HAP-1 (cell line): ENCODE measurements at places on chromosomes 13 and 19.

- DNase-seq: no peak
These were observed 47.9 kb downstream of the RUBCNL start for GRCh38 chr13:46339035-46339666.

- peak; percentile 89 for DNase-seq
These were observed 13.7 kb downstream of the PVR start for GRCh38 chr19:44657211-44657921.

GRCh38 chr13:26342898-26343297 lies 89.0 kb downstream of the CDK8 start:
- no peak for DNase-seq

DNA sequence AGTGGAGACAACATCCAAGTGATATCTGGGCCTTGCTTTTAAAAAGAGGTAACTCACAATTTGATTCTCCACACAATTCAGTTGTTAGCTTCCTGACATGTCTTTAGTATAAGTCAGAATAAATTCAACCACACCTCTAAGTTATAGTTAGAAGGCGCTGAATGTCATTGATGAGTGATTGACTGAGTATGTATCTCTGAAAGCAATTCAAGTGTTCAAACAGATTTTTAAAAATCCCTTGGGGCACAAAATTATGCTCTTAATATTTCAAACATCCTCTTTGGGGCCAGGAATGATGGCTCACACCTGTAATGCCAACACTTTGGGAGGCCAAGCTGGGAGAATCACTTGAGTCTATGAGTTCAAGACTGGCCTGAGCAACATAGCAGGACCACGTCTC lies 137.0 kb upstream of the PRR20A start:
- no peak for DNase-seq

DNA sequence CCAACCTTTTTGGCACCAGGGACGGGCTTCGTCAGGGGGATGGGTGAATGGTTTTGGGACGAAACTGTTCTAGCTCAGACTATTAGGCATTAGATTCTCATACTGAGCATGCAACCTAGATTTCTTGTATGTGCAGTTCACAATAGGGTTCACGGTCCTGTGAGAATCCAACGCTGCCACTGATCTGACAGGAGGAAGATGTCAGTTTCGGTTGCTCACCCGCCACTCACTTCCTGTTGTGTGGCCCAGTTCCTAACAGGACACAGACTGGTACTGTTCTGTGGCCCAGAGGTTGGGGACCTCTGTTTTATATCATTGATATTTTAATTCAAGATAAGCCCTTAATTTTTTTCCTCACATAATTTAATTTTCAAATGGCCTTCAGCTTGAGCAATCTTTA lies 26.7 kb upstream of the TDRD3 start:
- no peak for DNase-seq

GRCh38 chr13:113437408-113438010 lies 15.8 kb downstream of the ADPRHL1 start:
- no peak for DNase-seq

DNA sequence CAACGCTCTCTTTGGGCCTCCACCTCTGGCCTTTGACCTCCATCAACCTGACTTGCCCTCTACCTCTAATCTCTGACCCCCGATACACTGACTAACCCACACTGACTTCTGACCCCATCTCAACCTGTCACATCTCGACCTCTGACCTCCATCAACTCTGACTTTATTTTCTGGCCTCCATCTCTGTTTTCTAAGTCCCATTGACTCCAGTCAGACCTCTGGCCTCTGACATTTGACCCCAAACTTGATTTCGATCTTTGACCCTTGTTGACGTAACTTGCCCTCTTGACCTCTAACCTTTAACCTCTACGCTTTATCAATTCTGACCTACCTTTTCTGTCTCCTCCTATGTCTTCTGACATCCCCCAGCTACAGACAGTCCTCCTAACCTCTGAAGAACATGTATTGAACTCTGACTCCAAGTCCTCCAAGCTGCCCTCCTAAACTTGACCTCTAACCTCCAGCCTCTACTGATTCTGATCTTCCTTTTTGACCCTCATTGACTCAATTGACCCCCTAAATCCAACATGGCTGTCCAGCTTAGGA lies 780 bp downstream of the ACP4 start:
- DNase-seq: no peak

DNA sequence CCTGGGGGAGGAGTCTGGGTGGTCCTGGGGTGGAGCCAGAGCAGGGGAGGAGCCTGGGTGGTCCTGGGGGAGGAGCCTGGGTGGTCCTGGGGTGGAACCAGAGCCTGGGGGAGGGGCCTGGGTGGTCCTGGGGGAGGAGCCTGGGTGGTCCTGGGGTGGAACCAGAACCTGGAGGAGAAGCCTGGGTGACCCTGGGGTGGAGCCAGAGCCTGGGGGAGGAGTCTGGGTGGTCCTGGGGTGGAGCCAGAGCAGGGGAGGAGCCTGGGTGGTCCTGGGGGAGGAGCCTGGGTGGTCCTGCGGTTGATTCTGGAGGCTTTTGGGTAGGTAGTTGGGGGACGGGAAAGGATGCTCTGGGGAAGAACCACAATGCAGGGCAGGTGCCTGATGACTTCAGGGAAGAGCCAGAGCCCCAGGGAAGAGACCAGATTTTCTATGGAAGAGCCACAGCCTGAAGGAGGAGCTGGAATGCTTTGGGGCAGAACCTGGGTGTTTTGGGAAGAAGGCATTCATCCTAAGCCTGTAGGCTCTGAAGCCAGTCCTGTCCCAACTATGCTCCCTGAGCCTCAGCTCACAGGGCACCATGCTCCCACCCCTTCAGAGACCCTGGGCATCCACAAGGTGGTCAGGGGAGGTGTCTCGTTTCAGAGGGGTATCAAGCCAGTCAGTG lies 15.0 kb downstream of the MRPS12 start:
- no peak for DNase-seq

DNA sequence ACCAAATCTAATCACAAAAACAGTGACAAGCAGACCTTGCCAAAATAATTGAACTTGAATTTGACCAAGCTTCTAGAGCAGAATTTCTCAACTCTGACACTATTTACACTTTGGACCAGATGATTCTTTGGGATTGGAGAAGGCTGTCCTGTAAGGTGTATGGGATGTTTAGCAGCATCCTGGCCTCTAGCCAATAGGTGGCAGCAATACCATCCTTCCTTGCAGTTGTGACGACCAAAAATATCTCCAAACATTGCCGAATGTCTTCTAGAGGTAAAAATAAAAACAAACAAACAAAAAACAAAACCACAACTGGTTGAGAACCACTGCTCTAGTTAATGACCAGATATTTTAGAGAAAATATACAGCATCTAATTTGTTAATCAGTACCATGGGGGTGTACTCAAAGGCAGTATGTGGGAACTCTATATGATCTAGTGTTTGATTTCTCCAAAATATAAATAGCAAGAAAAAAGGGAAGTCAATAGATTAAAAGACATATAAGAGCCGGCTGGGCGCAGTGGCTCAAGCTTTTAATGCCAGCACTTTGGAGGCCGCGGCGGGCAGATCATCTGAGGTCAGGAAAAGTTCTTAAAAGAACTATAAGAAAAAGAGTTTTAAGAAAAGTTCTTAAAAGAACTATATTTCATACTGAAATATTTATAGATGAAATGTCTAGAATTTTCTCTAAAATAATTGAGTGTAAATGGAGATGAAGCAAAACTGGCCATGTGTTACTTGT lies 60.9 kb upstream of the ZNF527 start:
- no peak for DNase-seq

GRCh38 chr19:35119091-35119490 lies 3.5 kb downstream of the FXYD3 start:
- DNase-seq: no peak

GRCh38 chr19:43997631-43998290 lies 5.0 kb upstream of the ZNF230 start:
- no peak for DNase-seq

- peak; percentile 64 for DNase-seq
These were observed 4.9 kb downstream of the MBNL2 start for GRCh38 chr13:97226788-97227627.

DNA sequence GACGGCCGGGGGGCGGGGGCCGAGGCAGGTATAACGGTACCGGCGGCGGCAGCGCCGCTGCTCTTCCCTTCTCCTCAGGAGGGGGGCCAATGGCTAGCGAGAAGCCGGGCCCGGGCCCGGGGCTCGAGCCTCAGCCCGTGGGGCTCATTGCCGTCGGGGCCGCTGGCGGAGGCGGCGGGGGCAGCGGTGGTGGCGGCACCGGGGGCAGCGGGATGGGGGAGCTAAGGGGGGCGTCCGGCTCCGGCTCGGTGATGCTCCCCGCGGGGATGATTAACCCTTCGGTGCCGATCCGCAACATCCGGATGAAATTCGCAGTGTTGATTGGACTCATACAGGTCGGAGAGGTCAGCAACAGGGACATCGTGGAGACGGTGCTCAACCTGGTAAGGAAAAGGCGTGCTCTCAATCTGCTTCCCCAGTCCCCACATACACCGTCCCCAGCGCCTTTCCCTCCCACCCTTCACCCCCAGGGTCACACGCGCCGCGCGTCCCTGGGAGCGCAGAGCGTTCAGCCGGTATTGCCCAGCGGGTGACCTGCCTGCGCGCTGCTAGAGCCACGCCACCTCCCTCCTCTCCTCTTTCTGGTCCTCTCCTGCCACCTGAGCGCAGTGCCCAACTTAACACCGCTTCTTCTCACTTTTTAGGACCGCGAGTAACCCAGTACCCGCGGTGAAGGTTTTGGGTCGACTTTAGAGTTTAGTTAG lies 814 bp downstream of the NBEA start:
- peak; percentile 43 for DNase-seq

DNA sequence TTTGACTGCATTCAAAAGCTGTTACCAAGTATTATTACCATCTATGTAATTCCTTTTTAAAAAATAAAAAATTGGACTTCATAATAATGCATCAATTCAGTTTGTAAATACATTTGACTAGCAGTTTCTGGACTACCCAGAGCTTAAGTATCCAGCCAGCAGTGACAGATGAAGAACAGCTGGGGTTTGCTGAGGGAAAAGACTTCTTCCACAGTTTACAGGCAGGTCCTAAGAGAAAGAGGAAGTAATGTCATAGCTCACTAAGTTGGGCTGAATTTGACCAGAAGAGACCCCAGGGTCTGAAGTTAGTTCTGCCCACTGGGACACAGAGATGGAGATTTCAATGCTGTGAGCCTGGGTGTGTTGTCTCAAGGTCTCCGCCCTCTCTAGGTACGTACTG lies 96.4 kb downstream of the MBNL2 start:
- no peak for DNase-seq

- no peak for DNase-seq
These were observed 1.7 kb downstream of the STK24 start for GRCh38 chr13:98575009-98575903.

GRCh38 chr19:39696387-39696786 lies 7.9 kb upstream of the LGALS14 start:
- no peak for DNase-seq

GRCh38 chr13:89897681-89898080 lies 1449.8 kb upstream of the MIR17HG start:
- no peak for DNase-seq

DNA sequence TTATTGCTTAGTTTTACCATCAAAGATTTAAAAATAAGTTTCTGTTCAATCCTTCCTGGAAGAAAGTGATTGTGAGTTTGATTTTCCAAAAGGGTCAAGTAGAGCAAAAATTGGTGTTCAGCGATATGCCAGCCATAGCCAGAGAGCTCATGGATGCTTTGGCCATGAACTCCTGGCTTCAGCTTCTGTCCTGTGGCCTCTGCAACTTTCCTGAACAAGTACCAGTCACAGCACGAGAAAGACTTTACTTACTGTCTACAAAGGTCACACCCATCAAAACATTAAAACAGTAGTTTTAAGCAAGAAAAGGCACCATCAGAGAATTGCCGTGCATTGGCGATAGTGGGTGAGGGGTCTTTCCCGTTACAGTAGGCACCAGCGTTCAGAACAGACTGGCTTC lies 753.0 kb upstream of the SGCG start:
- no peak for DNase-seq

GRCh38 chr19:30666301-30666803 lies 294.2 kb downstream of the ZNF536 start:
- DNase-seq: peak; percentile 82

DNA sequence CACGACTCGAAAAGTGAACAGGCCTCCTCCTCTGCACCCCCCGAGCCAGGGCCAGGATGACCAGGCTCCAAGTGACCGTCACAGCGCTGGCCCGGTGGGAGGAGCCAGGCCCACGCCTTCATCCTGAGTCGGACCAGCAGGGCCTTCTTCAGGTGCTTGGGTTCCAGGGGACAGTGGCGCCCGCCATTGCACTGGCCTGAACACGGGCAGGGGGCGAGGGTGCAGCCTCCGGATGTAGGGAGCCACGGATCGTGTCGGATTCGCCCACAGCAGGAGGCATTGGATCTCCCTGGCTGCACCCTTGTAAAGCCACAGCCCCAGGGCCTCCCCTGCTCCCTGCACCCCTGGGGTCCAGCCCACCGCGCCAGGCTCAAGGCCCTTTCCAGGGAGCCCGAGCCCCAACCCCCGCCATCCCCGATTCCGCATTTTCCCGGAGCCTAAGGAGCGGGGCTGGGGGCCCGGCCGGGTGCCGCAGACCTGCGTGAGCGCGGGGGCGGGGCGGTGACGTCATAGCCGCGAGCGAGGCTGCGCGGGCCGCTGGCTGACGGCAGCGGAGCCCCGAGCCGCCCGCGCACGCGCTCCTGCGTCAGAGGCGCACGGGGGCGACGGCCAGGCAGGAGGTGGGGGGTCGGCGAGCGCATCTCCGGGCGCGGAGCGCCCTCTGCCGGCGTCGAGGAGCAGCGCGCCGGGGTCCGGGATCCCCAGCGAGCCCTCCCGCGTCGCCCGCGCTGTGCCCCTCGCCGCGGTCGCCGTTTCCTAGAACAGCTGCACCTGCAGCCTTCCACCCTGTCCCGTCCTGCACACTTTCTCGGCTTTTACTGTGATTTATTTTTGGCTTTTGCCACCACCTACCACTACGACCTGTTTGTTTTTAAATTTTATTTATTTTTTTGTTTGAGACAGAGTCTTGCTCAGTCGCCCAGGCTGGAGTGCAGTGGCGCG lies 1.5 kb upstream of the ATP5F1D start:
- DNase-seq: peak; percentile 93

DNA sequence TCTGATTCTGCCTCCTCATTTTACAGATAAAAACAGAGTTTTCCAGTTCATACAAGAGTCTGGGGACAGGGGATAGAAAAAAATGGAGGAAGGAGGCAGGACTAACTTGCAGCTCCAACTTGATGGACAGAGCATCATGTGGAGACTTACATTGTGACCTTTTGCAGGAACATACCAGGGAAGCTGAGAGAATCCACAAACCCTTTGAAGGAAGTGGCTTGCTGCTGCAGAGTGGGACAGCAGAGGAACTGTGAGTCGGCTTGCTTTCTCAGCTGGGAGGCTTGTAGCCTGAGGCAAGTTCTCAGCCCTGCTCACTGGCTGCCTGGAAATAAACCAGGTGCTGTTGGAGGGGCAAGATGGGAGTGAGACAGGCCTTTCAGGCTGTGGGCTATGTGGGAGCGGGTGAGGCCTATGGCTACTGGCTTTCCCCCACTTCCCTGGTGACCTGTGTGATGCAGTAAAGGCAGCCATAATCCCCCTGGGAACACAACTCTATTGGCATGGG lies 614.4 kb downstream of the KCTD12 start:
- DNase-seq: no peak

- peak; percentile 91 for DNase-seq
These were observed 2.5 kb upstream of the KEAP1 start for GRCh38 chr19:10505583-10506229.

DNA sequence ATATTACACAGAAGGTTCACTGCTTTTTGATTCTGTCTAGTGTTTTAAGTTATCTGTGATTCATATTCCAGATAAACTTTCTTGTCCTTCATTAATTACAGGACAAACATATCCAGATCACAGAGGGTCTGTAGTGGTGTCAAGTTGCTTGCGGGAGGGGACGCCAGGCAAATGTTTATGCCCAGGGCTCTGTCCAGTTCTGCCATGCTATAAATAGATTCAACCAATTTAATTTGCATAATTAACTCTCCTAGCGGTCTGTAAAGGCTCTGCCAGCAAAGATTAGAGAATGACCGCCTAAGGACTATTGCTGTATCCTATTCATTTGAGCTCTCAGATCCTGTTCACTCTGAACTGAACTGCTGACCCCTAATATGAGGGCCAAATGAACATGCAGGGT lies 59.7 kb upstream of the TRPC4 start:
- DNase-seq: no peak
